Brain (organoid and tissue), 16 donors: ENCODE measurements at places on chromosomes 12 and 14.

GRCh38 chr14:103463149-103463548 lies 59.5 kb downstream of the CKB start:
- DNase-seq: no peak

- DNase-seq: no peak
Observed at GRCh38 chr12:4119157-4119761, 154.3 kb upstream of the CCND2 start.

GRCh38 chr12:63863658-63864453 lies 19.4 kb downstream of the SRGAP1 start:
- no peak for DNase-seq

DNA sequence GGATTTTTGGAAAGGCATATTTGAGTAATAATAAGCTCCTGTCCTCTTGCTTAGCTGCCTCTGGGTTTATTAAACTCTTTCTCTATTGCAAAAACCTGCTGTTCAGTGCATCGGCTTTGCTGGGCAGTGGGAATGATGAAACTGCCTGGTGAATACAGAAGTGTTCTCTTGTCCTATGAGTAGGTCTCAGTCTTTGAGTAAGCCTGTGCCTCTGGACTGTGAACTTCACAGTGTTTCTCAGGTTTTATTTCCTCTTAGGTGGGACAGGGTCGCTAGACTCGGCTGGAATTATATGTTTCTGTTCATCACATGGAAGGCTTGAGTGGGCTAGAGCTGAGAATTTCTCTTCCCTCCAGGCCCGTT lies 46.4 kb downstream of the CRADD start:
- no peak for DNase-seq

DNA sequence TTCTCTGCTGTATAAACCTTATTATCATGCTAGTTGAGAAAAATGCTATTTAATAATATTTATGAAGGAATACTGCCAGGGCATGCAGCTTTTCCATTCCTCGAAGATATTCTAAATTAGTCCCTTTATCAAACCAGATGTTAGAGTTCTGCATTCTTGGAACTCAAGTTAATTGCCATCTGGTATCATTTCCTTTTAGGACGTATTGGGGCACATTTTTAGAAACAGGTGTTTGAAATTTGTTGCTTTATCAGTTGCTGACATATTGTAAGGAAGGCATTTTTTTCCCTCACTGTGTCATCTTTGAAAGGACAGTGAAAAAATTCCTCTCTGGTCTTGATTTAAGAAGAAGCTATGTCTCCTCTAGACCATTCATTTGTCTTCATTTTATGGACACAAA lies 471.2 kb upstream of the PRICKLE1 start:
- DNase-seq: no peak

- DNase-seq: peak; percentile 34
Observed at GRCh38 chr12:75900226-75900625, 131.3 kb downstream of the PHLDA1 start.

DNA sequence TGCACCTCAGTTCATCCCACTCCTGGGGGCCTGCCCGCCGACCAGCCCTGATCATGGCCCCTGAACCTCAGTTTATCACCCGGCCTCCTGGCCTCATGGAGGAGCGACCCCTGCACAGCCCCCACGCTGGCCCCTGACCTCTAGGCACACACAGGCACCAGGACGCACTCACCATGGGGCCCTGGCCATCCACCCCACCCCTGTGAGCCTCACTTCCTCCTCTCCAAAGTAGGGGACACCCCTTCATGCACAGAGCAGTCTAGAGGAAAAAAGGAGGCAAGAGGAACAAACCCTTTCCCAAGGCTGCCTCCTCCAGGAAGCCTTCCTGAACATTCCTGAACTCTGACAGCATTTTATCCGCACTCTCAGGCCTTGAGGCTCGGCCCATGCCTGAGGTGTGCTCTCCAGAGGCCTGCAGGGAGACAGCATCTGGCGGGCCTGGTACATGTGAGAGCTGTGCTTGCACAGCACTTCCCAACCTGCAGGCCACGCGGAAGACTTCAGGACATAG lies 39.4 kb downstream of the CCNK start:
- DNase-seq: no peak

DNA sequence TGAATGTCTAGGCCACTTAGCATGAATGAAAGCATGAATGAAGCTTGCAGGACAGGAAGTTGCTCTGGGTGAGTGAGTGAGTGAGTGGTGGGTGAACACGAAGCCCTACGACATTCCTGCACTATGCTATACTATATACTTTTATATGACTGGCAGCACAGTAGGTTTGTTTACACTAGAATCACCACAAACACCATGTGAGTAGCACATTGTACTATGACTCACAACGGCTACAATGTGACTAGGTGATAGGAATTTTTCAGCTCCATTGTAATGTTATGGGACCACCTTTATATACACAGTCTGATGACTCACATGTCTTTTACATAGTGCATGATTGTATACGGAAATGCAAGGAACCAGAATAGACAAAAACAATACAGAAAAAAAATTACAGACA lies 1480.2 kb downstream of the AACS start:
- no peak for DNase-seq

- DNase-seq: no peak
Observed at GRCh38 chr12:28631831-28632230, 441.6 kb downstream of the CCDC91 start.

GRCh38 chr12:92002673-92003382 lies 142.8 kb downstream of the BTG1 start:
- no peak for DNase-seq

DNA sequence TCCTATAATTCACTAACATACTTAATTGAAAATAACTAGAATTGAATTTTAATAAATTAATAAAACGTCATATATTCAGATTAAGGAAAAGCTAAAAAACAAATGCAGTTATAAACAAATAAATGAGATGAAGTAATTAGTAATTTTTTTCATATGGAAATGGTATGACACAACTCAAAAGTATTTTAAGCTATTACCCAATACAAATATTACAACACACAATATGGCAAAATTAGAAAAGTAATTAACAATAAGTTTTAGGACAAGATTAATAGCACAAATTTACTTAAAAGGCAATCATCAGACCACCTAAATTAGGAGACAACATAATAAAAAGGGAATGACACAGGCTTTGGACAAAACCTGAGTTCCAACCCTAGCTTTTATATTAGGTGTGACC lies 81.7 kb downstream of the EEA1 start:
- no peak for DNase-seq

DNA sequence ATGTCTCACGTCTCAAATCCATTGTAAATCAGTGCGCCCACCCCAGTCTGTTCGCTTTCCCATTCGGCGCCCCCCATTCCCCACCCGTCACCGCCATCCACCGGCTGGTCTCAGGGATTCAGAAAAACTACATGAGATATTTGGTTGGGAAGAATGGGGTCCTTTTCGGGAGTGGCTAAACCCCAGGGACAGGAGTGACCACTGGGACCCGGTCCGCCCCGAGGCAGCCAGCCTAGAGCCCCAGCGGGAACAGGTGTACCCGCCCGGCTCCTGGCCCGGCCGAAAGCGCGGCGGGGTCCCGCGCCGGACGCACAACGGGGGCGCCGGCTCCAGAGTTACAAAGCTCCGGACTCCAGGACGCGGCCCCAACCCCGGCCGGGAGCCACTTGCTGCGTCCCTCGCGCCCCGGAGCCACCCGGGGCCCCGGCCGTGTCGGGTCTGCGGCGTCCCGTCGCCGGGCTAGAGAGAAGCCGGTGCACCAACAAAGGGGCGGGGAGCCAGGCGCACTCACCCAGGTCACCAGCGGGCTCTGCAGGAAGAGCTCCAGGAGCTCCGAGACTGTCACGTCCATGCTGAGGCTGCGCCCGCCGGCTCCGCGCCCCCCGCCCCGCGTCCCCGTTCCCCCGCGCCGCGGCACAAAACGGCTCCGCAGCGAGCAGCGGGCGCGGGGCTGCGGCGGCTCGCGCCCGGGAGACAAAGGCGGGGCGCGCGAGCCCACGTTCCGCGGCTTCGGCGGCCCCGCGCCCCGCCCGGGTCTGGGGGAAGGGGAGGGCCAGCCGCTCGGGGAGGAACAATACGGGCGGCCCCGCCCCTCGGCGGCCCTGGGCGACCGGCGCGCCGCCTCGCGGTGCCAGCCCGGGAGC lies at the start of gene CCDC88C:
Gene CCDC88C (minus strand): TSS at position 701 of the 863 bp plus-strand sequence. CDS start 130 bp downstream, at position 571.
- DNase-seq: peak; percentile 69

- peak; percentile 37 for DNase-seq
Observed at GRCh38 chr14:47040550-47040949, 389.0 kb upstream of the RPL10L start.

DNA sequence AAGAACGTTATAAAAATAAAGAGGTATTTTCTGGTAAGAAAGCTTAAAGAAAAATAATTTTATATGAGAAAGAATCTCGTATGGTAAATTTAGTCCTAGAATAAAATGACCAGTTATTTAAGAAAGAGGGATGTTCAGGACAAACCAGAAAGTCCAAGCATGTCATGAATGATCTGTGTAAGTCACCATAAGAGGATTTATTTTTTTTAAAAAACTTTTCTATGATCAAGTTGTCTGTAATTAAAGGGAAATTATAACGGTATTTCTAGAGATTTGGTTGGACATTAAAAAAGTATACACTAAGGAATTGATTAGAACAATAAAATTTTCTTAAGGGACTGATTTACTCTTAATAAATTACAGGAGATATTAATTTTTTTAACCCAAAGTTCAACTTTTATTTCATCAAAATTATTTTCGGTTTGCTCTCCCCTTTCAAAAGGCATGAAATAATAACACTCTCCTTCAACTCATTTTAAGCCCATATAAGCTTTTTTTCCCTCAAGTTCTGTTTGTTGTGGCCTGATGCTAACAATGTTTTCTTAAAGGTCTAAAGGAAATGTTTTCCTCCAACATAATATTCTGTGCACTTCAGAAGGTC lies 49.9 kb upstream of the CPSF6 start:
- no peak for DNase-seq

DNA sequence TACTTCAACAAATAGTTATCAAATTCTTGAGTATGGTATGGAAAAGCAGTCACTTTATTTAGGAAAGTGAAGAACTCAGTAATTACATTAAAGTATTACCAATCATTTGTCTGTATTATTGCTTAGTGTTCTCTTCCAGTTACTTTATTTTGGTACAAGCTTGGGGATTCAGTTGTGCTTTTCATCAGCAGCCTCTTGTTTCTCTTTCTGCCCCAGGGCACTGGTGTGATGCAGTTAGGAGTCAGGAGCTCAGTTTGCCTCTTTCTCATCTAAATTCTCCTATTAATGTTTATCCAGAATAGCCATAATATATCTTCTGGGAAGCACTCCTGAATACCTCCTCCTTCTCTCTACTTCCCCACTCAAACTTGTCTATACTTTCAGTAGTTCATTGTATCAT lies 25.7 kb downstream of the PMCH start:
- no peak for DNase-seq

GRCh38 chr12:77064896-77065360 lies 441 bp downstream of the E2F7 start:
- DNase-seq: no peak

DNA sequence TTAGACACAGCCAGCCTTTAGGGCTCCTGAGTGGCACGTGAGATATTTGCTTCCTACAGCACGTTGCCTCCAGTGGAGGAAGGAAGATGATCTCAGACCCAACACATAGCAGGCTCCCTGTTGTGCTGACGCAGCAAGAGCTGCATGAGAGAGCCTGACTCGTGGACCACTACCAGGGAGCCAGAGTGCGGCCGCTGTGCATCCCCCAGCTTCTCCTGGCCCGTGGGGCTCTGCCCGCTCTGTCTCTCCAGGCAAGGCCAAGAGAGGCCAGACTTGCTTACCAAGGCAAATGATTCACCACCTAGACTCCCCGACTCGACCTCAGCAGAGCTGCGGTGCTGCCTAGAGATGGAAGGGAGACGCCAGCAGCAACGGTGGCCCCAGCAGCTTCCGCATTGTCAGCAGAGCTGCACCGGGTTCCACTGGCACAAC lies 37.5 kb downstream of the MAP3K9 start:
- no peak for DNase-seq

- DNase-seq: no peak
Observed at GRCh38 chr12:70598467-70599193, 38.6 kb downstream of the PTPRB start.

DNA sequence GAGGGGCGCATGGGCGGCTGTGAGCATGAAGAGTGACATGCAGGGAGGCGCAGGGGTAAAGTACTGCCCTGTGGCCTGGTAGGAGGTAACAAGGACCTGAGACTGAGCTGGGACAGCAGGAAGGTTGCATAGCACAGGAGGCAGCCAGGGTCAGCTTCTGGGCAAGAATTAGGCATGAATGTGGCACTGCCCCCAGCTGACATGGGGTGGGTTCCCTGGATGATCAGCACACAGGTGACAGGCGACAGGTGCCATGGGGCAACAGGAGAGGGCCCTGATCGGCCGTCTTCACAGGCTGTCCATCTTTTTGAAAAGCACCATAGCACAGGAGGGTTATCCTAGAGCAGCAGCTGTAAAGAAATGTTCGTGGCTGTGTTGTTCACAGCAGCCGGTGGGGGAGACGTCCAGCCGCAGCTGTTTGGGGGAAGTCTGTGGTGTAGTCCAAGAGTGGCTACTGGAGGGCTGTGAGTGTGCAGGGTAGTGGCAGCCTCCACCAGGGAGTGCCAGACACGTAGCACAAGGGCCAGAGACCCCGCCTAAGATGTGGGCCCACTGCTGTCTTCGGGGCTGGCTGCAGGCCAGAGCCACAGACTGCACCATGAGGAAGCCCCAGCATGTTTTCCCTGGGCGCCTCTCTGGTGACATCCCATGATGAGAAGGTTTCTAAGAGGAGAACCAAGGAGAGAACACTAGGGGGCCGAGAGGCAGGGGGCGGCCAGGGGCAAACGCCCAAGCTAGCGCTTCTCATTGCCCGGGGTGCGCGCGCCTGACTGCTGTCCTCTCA lies 8.4 kb downstream of the CLBA1 start:
- no peak for DNase-seq

- peak; percentile 71 for DNase-seq
Observed at GRCh38 chr12:14238221-14238792, 127.2 kb upstream of the ATF7IP start.

DNA sequence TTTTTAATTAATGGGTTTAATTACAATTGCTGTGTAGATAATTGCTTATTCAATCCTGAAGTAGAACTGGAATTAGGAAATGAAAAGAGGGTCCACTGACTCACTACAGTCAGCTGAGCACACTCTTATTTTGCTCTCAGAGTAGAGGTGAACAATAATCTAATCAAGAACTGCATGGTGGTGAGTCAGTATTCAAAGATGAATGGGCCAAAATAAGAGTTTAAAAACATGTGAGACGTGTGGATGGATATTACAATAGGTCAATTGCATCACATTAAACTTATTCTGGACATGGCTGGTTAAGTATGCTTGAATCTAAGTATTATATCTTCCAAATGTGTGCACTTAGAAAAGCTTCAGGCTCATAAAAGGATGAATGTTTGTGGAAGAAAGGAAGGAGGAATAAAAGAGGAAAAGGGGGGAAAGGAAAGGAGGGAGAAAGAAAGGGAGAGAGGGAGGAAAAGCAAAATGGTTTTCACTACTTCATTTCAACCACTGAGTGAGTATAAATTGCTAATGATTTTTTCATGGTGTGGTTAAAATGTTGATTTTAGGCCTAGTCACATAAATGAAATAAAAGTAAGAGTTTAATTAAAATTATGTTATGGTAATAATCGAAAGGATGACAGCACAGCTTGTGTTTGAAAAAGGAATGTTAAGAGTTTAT lies 27.0 kb upstream of the EEA1 start:
- DNase-seq: no peak

- DNase-seq: no peak
Observed at GRCh38 chr12:130120012-130120805, 42.1 kb upstream of the FZD10 start.

GRCh38 chr12:96986883-96987523 lies 79.9 kb downstream of the NEDD1 start:
- peak; percentile 65 for DNase-seq

GRCh38 chr14:72646861-72647528 lies 246.9 kb downstream of the DPF3 start:
- DNase-seq: no peak
